ENCODE measurements at places on chromosomes 3 and 15. TPM values are rescaled to one million over a fixed set of nuclear protein-coding genes. Genes with fewer than 3 reads are reported as not detected.

The EPHA3 gene
- total RNA-seq = not detected

The ST3GAL6 gene
- total RNA-seq = not detected

The GPR156 gene
- total RNA-seq = 0.34 TPM

- DNase-seq = no peak
Observed at GRCh38 chr3:100027321-100027720, 87.0 kb downstream of the FILIP1L start.

DNA sequence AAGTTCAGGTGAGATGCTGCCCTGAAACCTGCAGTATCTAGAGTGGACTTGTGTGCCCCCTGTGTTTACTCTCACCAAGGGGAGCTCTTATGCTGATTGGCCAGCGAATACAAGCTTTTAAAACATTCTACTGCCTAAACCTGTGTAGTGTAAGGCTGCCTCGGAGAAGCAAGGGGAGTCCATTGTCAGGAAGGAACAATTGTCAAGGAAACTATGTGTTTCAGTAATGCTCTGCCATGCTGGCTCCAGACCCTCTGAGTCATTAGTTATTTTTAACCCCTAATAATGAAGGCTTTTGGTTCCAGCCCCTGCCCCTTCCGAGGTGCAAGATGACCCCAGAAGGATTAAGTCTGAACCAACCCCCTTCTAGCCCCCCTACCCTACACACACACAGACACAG is 66.1 kb upstream of the CHMP2B start:
- DNase-seq = no peak

DNA sequence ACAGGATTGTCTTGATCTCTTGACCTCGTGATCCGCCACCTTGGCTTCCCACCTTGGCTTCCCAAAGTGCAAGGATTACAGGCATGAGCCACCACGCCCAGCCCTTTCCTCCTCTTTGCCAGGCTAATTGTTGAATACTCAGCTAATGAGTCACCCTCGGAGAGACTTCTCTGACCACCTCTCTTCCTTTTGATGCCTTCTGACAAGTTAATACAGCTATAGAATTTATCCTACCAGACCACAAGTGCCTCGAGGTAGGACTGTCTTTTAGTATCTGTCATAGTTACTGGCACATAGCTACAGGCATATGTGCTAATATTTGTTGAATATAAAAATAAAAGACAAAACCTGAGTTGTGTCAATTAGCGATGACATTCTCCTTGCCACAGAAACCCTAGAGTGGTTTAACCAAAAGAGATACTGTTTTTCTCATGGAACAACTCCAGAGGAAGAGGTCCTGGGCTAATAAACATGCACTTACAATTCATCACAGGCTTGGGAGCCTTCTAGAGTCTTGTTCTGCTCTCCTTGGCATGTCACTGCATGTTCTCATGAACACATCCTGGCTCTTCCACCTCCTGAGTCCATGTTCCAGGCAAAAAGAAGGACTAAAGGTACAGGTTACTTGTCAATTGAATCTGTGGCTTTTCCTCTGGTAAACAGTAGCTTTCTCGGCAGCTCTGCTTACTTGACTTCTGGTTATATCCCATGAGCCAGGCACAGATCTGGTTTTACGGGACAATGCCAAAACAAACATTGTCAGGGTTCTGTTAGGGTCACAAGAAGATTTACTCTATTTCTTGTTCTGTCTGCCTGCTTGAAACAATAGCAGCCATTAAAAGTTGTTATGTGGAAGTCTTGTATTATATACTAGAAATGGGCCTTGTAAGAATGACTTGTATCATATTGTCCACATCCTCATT is 332.3 kb downstream of the THSD4 start:
- peak; percentile 74 for DNase-seq

GRCh38 chr3:9622438-9622837 is 26.9 kb upstream of the MTMR14 start:
- no peak for DNase-seq

- no peak for DNase-seq
Observed at GRCh38 chr3:124360155-124360554, 368.2 kb upstream of the ROPN1 start.

GRCh38 chr3:151568184-151568583 is 107.3 kb upstream of the IGSF10 start:
- DNase-seq = no peak

GRCh38 chr3:146134348-146135117 is 26.5 kb downstream of the PLOD2 start:
- no peak for DNase-seq

GRCh38 chr3:156307704-156308103 is 187.3 kb downstream of the KCNAB1 start:
- DNase-seq = peak; percentile 21

DNA sequence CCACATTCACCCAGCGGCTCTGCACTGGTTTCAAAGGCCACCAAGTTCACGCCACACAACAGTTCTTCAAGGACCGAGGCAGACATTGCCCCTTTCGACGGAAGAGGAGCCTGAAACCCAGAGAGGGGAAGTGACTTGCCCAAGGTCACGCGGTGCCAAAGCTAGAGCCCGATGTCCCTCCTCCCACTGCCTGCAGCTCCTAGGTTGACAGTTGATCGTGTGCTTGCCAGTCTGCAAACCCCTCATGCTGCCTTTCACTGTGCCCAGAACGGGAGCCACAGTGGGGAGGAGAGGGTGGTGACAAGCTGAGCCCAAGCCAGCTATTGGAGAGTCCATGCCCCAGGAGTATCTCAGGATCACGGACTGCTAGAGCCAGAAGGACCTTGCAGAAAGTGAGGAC is 230.9 kb downstream of the XXYLT1 start:
- DNase-seq = no peak

- DNase-seq = no peak
Observed at GRCh38 chr15:62495670-62496614, 330.9 kb upstream of the C2CD4B start.

DNA sequence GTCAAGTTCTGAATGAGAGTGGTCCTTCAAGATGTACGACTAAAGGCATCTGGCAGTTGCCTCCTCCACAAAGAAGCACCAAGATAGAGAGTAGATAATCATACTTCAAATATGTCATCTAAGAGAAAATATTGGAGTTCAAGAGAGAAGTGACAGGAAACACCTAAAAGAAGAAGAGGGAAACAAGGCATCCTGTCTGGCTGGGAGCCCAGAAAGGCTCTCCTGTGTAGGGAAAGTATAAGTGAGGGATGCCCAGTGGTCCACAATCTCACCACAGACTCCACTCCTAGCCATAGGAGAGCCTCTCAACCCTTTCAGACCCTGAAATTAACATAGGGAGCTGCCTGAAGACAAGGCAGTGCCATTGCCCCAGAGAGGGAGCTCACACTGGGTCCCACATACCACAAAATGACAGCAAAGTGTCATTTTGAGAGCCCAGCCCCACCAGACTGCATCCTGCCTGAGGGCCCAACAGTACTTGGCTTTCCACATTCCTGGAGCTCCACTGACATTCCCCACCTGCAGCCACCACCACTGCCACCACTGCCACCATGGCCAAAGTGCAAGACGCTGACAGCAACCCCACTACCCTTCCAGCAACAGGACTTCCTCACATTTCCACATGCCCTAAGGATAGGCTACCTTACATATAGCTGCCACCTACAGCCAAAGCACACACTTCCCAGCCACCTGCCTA is 210.6 kb downstream of the ATP8B4 start:
- no peak for DNase-seq

DNA sequence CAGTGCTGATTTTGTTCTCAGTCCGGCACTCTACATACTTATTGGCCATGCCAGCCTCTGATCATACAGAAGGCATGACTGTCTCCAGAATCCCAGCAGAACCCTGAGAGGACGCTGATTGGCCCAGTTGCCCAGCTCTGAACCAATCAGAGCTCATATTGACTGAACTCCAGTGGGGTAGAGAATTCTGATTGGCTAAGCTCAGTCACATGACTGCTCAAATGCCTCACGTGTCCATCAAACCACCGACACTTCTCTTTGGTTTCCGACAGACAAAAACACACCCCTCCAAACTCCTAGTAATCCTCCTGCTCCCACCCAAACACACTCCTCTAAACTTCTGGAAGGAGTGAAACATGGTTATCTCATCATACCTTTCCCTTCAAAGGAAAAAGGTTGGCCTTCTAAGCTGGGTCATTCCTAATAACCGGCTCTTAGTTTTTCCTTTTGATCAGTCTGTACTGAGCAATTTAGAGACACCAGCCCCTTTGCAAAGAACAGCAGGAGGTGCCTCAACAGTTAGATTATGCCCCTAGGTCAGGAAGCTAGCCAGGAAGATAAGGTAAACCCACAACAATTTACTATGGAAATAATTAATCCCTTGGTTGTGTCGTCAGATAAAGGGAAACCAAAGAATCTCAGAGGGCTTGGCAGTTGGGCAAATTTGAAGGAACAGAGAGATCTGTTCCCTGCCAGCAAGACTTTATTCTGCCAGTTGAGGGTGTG is 187.8 kb downstream of the TLE3 start:
- DNase-seq = no peak

DNA sequence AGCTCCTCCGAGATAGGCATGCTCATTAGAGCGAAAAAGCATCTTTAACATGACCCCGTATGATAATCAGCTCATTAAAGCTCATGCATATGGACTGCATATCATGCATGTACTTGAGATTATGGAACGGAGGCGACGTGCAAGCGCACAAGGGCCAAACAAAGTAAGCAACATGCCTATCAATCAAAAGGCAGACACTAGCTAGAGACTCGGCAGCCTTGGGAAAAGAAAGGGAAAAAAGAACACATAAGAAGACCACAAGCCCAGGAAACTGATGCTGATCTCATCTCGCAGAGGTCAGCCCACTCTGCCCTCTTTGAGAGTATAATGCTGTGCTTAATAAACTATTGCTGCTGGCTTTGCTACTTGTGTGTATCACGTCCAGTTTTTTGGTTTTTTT is 2.6 kb upstream of the ACOX2 start:
- DNase-seq = no peak

DNA sequence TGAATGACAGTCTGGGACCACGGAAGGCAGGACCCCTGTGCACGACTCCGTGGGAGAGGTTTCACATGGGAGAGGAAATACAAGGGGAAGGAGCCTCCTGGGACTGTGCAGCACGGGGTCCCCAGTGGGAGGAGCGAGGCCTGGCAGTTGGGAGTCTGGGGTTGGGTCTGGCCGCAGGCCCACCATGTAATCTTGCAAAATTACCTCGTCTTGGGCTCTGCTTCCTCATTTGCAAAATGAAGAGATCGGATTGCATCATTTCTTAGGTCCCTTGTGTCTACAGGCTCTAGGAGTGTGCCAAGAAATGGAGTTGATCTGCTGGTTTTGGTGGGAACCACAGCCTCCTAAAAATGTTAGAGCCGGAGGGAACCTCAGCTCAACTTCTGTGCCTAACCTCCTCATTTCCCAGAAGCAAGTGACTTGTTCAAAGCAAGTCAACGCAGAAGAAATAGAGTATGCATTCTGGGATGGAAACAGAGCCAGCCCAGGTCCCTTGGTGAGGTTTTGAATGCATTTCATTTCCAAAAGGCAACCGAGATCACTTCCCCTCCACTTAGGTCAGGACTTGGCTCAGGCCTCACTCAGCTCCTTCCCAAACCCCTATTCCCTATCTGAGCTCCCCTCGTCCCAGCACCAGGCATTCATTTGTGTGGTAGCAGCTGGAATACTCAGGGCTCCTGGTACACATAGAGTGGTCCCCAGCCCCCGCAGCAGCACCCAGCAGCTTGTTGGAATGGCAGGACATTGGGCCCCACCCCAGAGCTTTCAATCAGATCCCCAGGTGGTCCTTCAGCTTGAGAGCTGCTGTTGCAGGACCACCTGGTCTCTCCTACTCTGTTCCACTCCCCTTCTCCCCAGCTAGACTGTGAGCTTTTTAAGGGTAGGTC is 267.7 kb downstream of the XXYLT1 start:
- peak; percentile 26 for DNase-seq

- DNase-seq = no peak
Observed at GRCh38 chr3:123246866-123247265, 45.1 kb downstream of the SEC22A start.
